ENCODE measurements at places on chromosomes 16 and 17.

- peak; percentile 22 for DNase-seq
These were observed 1.2 kb upstream of the FGF11 start for GRCh38 chr17:7437950-7438614.

GRCh38 chr16:30775131-30775391 lies 11.9 kb downstream of the ZNF629 start:
- no peak for DNase-seq

DNA sequence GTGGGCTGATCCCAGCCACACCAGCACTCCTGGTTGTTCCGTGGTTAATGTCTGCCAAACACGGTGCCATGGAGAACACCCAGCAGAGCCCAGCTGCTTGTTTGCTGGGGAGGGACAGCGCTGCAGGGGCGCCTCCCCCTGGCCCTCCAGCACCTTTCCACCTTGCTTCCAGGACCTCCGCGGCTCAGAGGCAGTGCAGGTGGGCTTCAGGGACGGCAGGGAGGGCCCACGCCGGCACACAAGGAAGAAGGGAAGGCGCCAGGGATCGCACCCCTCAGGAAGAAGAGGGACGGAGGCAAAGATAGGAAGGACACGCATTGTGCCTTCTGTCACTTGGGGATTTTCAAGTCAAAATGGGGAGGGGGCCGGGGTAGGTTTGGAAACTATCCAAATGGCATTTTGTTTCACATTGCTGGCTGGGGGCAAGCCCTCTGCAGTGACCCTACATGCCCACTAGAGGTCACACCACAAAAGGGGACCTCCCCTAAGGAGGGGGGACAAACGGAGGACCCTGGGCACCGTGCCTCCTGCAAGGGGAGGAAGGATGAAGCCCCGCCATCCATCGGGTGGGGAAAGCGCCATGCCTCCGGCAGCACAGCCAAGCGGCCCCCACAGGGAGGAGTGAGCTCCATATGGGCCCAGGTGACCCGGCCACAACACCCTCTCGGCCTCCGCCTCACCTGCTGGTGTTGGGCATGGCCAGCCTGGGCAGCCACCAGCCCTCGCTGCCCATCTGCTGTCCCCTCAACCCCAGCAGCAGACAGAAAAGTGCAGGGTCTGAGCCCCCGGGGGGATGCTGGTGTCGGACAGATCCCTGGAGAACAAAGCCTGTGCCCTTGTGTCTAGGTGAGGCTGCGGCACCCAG lies 7.5 kb upstream of the C16orf95 start:
- DNase-seq: peak; percentile 48

GRCh38 chr16:18788828-18789514 lies 1.2 kb downstream of the RPS15A start:
- DNase-seq: peak; percentile 41

DNA sequence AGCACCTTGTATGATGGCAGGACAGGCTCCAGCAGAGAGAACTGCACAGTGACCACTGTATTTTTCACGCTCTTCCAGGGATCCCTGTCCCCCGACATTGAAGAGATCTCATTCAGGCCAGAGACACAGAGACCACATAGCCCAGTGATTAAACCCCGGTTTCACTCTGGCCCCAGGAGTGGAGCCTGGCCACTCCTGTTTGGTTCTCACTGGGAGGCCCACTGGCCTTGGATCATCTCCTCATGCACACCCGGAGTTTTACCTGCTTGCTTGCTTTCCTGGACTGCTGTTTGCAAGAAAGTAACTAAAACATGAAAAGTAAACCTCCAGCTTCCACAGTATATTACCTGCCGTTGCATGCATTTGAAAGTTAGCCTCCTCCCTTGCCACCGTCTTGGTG lies 13.2 kb upstream of the CLEC18C start:
- DNase-seq: no peak

GRCh38 chr16:58510097-58510775 lies 5.1 kb upstream of the SETD6 start:
- no peak for DNase-seq

DNA sequence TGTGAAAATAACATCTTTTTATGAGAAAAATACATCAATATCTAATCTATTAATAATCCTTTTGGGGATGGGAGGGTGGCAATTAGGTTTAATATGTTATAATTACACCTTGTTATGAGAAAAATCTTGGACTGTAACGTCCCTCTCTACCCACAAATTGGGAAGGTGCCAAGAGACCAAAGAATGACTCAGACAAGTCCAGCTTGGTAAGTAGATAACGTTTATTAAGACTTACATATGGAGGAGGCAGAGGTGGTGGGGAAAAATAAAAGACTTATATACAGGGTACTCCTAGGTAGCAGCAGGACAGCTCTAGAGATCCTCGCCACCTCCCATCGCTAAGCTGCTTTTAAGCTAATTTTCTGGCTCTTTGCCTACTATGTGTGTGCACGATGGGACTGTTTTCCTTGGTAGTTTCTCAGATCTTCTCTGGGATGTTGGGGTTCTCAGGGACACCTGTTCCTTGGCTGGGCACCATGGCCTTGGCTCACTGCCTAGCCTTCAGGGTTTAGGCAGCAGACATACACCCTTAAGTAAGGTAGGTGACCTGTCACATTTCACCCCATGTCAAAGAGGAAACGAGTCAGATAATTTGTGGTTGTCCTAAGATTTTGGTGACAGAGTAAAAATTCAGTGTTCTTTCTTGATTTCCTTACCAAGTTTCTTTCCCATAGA lies 31.5 kb downstream of the RBL2 start:
- DNase-seq: peak; percentile 86

DNA sequence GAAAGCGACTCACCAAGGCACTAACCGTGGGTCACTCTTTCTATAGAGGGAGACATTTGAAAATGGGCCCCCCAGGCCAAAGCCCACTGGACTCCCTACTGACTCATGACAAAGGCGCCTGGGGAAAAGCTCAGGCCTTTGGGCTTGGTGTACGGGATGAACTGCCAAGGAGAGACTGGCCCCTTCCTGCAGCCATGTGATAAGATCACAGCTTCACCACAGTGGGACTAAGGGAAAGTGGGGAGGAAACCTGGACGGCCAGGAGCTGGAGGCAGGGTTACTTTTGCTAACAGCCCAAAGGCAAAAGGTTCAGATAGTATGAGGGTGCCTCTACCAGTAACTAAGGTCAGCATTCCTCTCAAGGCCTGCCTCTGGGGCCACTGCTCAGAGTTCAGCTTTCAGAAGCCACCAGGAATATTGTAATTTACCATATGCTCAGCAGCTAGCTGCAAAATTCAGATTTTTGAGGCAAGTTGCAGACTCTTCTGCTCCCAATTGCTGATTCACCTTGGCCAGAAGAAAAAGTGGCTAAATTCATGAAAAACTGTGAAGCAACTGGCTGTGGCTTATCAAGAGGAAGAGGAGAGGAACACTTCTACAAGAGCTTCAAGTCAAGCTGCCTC lies 37.1 kb upstream of the SLC25A19 start:
- DNase-seq: no peak

GRCh38 chr17:6547336-6547735 lies 9.0 kb downstream of the PITPNM3 start:
- DNase-seq: no peak

DNA sequence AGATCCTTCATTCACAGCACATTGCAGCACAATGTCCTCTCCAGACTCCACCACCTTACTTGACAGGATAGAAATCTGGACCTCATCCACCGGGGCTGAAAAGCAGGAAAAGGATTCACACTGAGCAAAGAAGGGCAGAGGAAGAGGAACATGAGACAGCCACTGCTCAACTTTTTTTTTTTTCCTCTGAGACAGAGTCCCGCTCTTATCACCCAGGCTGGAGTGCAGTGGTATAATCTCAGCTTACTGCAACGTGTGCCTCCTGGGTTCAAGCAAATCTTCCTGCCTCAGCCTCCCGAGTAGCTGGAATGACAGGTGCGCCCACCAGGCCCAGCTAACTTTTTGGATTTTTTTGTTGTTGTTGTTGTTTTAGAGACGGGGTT lies 34.4 kb downstream of the PECAM1 start:
- no peak for DNase-seq

- no peak for DNase-seq
These were observed 34.9 kb downstream of the GNAO1 start for GRCh38 chr16:56226187-56226586.

GRCh38 chr17:2184993-2185931 lies 118.3 kb downstream of the SMG6 start:
- no peak for DNase-seq

DNA sequence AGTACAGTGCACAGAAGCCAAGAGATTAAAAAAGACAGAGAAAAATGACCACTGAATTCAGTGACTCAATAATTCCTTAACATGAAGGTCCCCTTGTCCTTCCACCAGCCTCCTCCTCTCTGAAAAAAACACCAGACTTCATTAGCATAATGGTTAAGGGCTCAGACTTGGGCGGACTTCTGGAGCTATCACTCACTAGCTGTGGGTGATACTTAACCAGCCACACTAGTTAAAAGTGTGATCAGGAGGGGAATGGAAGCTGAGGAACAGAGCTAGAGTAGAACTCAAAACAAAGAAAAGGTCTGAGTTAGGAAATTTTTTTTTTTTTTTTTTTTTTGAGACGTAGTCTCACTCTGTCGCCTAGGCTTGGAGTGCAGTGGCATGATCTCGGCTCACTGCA lies 23.2 kb downstream of the ZNF652 start:
- DNase-seq: peak; percentile 14

GRCh38 chr17:63696381-63696961 lies 3.5 kb downstream of the LIMD2 start:
- peak; percentile 46 for DNase-seq

- no peak for DNase-seq
These were observed 94.1 kb downstream of the USP32 start for GRCh38 chr17:60297760-60298401.

- DNase-seq: no peak
These were observed 17.5 kb downstream of the EMC8 start for GRCh38 chr16:85781695-85782370.

DNA sequence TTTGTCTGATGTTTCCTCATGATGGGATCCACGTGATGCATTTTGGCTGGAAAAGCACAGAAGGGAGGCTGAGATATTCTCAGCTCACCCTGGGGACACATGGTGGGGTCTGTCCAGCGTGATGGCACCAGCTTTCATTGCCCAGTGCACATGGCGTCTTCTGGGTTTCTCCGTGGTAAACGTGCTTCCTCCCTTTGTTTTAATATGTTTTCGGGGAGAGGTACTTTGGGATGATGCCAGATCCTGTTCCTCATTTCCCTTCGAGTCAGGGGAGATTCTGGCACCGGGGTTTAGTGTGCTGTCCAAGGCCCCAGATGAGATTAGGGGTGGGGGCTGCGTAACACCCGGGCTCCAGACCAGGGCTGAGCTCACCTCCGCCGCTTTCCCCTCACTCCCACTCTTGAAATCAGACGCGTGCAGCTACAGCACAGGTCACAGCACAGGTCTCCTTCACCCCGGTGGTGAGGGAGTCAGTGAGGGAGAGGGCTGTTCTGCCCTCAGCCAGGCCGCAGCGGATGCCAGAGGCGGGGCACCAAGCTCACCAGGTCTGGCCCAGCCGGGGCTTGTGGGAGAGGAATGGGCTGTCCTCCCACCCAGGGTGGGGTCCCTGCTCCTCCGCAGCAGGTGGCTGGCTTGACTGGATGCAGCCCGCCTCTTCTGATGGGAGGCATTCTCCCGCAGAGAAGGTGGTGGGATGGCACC lies 33.9 kb downstream of the COX4I1 start:
- no peak for DNase-seq

DNA sequence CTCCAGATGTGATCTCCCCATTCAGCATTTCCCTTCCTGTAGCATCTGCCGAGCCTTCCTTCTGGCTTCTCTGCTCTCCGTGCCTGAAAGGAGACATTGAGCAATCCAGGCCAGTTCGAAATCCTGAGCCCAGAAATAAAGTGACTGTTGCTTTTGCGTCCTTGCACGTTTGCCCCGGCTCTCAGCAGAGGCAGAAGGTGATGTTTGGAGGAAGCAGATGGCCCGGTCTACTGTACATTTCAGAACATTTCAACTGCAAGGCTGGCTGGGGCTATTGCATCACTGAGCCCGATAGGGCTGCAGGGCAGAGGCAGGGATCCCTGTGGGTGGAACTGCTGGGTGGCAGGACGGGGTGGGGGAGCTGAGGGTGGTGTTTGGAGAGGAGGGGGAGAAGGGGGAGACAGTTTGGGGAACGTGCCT lies 29.4 kb downstream of the IRF8 start:
- no peak for DNase-seq

DNA sequence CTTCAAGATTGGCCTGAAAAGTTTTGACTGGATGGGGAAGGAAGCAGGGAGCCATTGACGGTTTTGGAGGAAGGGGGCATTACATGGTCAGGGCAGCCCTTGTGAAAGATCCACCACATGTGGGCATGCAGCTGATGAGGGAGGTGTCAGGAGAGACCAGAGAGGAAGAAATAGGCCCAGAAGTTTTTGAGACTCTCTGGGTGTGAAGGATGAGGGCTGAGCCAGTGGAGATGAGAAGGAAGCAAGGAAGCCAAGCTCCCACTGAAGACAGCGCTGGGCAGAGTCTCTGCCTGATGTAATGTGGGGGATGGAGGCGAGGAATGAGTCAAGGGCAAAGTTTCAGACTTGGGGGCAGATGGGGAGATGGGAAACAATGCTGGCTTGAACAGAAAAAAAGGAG lies 530 bp downstream of the CCL17 start:
- DNase-seq: no peak

DNA sequence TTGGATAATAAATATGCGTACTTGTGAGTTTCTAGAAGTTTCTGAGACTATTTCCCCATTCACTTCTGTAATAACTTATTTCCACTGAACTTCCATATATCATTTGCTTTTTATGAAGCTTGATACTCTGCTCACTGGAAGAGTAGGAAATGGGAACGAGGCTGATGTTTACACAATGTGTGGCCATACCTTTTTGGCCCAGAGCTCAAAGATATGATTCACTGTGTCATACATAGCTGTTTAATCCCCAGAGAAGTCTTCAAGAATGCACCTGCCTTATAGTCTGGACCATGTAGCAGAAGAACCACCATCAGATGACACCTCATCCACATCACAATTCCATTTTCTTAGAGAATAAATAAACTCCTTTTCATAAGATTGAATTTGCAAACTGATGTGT lies 40.3 kb upstream of the TEKT3 start:
- no peak for DNase-seq

DNA sequence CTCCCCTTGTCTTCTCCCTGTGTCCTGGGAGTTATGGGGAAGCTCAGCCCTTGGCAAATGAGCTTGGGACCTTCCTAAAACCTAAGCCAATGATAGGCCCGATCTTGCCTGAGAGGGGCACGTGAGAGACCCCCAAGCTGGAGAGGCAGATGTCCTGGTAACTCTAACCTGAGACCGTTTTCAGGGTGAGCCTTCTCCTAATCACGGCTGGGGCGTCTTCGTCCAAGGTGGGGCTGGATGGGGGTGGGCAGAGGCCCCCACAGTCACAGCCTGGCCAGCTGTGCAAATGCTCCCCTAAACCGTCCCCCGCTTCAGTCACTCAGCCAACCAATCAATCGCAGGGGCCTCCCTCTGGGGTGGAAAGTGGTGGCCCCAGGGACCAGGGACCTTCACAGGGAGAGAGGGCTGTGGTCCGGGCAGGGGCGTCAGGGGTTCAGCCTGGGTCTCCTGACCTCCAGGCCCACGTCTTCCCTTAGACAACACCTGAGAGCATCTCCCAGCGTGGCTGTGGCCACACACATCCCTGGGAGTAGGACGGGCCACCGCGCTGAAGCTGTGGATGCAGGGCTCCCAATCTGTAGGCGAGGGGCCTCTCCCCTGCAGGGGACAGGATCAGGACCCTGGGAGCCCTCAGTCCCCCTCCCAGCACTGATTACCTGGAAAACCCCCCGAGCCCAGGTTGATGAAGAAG lies 30.6 kb downstream of the ACTG1 start:
- DNase-seq: no peak
